ENCODE measurements at places on chromosomes 2 and 18.

DNA sequence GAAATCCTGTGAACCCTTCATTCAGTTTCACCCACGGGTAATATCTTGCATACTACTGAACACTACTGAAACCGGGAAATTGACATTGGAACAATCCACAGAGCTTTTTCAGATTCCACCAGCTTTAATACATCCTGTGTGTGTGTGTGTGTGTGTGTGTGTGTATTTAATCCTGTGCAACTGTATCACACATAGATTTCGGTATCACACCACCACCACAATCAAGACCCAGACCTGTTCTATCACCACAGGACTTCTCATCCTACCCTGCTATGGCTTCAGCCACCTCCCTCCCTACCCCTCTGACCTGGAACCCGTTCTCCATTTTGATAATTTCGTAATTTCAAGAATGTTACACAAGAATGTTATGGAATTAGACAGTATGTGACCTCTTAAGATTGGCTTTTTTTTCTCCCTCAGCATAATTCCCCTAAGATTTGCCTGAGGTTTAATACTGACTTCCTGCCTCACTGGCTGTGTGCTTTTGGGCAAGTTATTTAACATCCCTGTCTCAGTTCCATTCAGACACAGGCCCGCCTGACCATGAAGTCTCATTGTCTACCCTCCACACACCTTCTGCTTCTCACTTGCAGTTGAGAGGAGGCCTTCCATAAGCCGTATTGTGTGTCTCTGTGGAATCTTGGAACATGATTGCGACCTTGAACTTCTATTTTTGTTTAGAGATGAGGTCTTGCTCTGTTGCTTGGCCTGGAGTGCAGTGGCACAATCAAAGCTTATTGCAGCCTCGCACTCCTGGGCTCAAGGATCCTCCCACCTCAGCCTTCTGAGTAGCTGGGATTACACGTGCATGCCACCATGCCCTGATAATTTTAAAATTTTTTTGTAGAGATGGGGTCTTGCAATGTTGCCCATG is 14.4 kb upstream of the TMEM131 start:
- DNase-seq, result no peak

DNA sequence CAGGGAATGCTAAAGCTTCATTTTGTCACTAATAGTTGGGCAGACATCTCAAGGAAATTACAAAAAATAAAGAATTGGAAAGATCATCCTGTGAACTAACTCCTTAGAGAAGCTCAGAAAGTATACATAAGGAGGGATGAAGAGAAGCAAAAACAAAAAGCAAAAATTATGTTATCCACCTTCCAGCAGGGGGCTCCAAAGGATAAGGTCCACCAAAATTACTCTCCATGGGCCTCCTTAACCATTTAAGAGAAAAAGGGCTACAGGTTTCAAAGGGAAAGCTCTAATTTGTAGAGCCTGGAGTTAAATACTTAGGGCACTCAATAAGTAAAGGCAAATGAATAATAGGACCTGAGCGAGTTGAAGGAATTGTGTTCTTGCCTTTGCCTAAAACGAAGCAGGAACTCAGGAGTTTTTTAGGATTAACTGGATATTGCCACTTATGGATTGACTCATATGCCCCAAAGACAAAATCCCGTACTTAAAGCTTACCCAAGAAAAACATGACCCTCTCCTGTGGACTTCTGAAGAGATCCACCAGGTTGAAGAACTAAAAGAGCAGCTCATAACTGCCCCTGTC is 1167.9 kb downstream of the DSC3 start:
- peak; percentile 49 for DNase-seq

- DNase-seq, result no peak
Measured at GRCh38 chr2:134690629-134691215, 28.1 kb downstream of the TMEM163 start.

DNA sequence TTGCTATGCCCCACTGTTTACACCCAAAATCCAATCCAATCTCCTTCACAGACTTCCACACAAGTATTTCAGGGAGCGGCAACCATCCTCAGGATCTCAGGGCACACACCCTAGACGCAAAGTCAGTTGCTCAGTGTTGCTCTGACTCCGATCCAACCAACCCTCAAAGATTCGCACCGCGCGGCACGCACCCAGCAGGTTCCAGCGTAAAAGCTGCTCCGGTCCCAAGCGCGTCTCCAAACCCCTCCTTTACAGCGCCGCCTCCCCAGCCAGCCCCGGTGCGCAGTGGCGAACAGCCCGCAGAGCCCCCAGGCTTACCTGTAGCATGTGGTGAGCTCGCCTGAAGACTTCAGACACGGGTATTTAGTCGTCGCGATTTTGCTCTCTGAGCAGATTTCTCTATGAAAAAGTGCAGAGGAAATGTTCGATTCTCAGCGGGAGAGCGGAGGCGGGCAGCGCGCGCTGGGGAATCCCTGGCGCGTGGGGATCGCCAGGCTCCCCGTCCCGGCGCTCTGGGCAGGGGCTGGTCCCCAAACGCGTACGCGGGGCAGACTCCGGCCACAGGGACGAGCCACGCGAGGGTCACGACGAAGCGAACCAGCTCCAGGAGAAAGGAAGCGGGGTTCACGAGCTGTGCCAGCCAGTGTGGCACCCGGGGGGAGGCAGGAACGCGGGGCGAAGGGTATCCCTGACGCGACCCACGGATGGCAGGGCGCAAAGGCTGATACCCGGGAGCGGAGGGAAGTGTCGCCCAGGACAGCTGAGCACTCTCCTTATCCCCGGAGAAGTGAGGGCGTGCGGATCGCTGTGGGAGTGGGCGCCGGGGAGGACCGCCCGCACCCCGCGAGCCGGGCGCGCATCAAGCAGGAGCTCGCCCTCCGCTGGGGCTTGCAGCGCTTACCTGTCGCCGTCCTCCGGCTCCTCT is 650 bp downstream of the CCBE1 start:
- peak; percentile 92 for DNase-seq

DNA sequence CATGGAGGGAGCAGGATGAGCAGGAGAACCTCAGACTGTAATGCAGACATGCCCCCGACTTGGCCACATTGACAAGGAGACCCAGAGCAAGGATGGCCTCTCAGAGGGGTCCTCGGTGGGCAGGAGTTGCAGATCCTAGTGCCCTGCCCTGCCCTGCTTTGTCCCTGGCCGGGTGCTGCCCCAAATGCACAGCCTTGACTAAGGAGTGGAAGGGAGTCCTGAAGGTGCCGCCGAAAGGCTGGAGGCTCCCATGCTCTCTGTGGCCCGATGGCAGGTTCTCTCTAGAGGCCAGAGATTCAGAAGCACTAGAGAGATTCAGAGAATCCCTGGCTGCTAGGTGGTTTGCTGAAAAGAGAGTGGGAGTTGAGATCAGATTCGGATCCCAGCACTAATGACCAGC is 64.4 kb downstream of the MARCO start:
- DNase-seq, result no peak

DNA sequence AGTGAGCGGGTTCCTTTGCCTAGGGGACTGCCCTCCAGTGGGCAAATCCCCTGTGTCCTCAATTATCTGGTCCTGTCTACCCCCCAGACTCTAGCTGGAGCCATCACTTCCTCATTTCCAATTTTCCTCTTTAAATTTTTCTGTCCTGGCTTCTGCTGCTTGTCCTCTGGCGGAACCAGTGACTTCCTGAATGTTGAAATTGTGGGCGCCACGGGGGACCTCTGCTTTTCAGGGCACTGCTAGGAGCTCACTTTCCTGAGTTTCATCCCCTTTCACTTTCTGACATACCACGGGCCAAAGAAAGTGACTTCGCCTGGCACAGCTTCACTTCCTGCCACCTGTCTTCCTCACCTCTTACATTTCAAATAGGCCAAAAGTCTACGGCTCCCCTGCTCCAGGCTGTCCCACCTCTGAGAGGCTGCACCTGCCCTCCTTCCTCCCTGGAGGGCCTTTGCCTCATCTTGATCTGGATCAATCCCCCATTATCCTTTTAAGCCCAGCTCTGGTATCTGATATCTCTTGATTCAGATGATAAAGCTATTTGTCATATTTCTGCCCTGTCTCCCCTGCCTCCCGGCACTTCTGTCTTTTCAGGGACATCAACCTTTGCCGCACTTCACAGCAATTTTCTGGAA is 1.4 kb upstream of the MARCO start:
- no peak for DNase-seq

- peak; percentile 72 for DNase-seq
Measured at GRCh38 chr18:76376668-76377358, 118.2 kb downstream of the ZNF516 start.

DNA sequence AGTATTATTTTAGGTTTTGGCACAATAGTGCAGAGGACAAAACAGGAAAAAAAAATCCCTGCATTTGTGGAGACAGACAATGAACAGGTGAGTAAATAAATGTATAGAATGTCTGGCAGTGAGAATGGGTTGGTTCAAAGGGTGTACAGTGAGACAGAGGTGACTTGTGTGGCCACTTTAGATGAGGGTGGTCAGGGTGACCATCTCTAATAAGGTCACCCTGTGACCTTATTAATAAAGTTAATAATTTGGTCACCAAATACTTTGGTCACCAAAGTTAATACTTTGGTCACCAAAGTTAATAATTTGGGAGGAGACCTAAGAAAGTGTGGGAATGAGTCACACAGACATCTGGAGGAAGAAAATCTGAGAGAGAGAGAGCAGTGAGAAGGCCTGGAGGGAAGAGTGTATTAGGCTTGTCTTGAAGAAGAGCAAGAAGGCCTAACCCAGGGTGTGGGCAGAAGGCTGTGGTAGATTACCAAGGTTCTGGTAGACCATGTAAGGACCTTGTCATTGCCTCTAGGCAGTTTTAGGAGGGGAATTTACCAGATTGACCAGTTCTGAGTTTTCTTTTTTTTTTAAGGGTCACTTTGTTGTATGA is 1368.4 kb upstream of the CELF4 start:
- DNase-seq, result no peak

- no peak for DNase-seq
Measured at GRCh38 chr2:67216881-67217280, 180.3 kb upstream of the ETAA1 start.

GRCh38 chr2:13021470-13021957 is 304.8 kb downstream of the TRIB2 start:
- DNase-seq, result no peak

DNA sequence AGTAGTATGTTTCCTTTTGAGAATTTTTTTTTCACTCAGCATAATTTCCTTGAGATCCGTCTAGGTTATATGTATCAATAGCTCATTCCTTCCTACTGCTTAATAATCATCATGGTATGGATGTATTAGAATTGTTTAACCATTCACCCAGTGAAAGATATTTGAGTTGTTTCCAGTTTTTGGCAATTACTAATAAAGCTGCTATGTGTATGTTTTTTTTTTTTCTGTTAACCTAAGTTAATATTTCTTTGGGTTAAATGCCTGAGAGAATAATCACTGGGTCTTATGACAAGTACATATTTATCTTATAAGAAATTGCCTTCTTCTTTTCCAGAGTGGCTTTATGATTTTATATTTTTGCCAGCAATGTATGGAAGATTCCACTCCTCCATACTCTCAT is 96.4 kb upstream of the ST6GAL2 start:
- DNase-seq, result no peak

DNA sequence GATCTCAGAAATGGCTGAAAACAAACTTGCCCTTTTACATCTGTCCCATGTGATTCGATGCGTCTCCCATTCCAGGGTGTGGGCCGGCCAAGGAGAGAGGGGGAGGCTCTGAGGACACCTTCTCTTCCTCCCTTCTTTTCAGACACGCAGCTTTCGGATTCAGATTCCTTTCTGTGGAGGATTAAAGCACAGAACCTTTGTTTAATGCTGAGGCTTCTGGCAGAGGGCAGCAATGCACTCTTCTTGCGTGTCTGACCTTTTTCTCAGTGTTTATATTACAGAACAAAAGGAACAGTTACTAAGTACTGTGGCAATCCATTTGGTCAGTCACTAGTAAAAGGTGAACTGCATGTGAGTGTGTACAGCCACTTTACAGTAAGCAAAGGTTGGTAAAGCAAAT is 268.9 kb upstream of the CCDC68 start:
- no peak for DNase-seq

DNA sequence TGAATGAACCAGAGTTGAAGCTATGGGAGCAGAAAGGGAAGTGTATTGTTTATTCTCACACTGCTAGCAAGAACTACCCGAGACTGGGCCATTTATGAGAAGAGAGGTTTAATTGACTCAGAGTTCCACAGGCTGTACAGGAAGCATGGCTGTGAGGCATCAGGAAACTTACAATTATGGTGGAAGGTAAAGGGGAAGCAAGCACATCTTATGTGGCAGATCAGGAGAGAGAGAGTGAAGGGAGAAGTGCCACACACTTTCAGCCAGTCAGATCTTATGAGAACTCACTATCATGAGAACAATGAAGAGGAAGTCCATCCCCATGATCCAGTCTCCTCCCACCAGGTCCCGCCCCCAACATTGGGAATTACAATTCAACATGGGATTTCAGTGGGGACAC is 383.2 kb upstream of the SLC14A2 start:
- no peak for DNase-seq

DNA sequence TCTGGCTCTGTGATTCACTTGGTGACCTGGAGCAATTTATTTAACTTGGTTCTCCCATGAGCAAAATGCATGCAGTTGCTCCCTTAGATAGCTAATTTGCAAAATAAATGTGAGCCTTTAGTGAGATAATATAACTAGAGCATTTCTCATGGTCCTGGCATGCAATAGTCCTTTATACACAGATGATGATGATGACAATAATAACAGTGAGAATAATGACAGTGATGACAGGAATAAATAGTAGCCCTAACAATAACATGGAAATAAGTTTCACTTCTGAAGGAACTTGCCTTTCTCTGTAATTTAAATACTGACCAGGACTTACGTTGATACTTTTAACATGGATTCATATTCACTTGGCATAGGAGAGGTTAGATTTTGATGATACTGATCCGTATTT is 49.2 kb downstream of the LPIN1 start:
- no peak for DNase-seq

- no peak for DNase-seq
Measured at GRCh38 chr2:25358836-25359235, 17.1 kb upstream of the DNMT3A start.

DNA sequence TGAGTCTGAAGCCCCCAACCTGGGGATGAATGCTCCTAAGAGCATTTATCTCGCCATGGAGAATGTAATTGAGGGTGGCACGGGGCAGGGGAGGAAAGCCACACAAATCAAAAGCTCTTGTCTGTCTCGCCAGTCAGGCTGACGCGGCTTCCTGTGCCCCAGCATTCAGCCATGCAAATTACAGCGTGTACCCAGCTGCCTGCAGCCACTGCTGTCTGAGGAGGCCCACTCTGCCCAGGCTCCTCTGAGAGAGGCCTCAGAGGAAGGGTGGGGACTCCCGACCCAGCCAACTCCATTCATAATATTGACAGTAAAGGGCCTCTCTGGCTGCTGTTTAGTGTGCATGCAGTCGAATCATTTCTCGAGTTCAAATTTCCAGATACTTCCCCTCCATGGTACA is 22.0 kb downstream of the SMAD7 start:
- peak; percentile 99 for DNase-seq

DNA sequence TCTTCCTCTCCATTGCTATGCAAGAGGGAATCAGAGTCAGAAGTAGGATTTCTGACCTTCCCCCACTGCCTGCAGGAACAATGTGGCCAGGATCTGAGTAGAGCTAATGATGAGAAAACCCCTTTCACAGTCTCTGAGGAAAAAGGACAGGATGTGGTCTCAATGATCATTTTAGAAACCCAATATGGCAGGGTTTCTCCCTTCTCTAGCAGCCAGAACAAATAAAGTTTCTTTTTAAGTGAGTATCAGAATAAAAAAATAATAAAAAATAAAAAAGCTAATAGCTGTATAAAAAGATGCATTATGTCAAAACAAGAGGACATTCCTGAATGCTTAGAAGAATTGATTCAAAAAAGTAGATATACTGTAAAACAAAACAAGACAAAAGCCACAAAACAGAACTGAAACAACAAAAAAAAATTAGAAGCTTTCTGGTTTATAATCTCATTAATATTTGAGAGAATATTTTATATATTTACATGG is 1124.9 kb upstream of the ZEB2 start:
- DNase-seq, result no peak
